Stimulated activated CD4-positive, alpha-beta T cell treated with anti-CD3 and anti-CD28 coated beads, Interleukin-4, amount 100 ng/mL, for 4 hours (primary cell): ENCODE measurements at places on chromosomes 6 and 20.

DNA sequence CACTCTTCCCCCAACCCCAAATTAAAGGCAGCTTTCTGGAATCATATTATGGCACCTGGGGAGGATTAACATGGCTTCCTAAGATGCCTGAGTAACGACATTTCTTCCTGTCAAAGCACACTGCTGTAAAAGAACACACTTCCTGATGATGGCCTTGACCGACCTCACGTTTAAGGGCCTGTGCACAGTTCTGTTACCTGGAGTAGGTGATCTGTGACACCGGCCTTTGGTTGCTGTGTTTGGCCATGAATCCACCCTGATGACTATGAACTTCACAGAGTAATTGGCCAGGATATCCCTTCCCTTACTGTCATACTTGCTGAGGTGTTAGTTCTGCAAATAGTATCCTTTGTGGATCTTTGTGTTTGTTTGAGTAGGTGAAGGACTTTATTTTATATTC, 45.8 kb downstream of the PLCB4 start:
- no peak for DNase-seq

DNA sequence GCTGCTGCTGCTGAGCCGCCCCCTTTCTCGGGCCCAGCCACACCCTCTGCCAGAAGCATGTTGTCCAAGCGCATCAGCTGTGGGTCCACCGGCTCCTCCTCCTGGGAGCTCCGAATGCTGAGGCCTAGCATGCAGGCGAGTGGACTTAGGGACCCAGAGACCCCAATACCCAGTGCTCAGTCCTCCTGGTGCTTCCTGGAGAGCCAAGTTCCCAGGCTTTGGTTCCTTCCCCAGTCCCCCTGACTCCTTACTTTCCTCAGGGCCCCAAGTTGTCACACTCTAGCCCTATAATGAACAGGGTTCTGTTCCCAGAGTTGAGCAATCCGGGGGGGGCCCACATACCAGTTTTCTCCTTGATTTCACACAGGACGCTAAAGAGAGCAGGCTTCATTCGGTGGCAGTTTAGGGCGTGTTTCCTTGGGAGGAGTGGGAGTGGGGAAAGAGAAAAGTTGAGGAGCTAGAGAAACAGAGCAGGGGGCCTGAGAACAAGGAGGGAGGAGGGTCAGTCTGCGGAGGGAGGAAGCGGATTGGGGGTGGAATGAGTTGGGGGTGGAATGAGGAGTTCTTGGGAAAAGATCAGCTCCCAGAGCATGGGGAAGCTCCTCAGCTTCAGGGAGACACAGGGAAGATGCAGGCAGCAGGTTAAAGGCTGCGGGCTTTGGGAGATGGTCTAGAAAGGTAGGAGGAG, 1.5 kb downstream of the PBX2 start:
- DNase-seq, result no peak

- no peak for DNase-seq
Measured at GRCh38 chr20:8161264-8162071, 29.4 kb downstream of the PLCB1 start.

DNA sequence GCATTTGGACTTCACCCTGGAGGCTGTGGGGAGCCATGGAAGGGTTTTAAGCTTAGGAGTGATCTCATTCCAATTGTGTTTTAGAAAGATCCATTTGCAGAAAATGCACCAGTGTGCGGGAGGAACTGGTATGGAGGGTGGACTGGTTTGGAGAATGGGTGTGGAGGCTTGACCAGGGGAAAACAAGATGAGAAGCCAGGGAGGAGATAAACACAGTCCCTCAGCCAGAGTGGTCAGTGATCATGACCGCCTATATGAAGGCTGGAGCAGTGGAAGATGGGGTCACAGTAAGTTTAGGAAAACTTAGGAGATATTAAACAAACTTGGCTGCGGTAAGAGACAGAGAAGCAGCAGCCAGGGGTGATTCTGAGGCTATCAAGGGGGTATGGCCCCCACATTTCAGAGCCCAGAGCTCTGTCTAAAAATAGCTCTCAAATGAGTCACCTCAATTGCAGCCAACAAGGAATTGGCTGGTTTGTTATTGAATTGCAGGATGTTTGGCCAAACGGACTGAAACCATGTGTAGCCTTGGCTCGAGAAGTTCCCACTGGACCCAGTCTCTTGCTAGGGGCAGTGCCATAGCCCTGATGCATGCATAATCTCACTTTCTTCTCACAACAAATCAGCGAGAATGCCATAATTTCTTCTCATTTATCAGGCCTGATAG, 159.9 kb upstream of the TOP1 start:
- DNase-seq, result no peak

DNA sequence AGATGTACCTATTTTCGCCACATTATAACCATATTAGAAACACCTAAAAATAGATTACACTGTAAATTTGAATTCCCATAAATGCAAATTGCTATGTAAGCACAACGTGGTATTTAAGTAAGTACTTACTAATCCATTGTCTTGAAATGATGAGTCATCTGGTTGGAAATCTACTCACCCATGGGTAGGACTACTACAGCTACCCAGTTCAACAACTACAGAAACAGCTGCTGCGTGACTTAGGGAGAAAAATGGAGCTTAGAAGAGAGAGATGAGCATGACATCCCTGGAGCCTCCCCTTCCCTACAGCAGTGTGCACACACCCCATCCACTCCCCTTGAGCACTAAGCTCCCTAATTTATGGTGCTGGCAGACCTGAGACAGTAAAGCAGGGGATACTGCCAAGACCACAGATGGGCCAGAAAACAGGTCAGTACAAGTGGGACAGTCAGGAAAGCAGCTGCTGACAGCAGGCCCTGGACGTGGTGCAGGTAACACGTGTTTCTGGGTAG, 26.9 kb downstream of the RRAGD start:
- DNase-seq, result no peak

DNA sequence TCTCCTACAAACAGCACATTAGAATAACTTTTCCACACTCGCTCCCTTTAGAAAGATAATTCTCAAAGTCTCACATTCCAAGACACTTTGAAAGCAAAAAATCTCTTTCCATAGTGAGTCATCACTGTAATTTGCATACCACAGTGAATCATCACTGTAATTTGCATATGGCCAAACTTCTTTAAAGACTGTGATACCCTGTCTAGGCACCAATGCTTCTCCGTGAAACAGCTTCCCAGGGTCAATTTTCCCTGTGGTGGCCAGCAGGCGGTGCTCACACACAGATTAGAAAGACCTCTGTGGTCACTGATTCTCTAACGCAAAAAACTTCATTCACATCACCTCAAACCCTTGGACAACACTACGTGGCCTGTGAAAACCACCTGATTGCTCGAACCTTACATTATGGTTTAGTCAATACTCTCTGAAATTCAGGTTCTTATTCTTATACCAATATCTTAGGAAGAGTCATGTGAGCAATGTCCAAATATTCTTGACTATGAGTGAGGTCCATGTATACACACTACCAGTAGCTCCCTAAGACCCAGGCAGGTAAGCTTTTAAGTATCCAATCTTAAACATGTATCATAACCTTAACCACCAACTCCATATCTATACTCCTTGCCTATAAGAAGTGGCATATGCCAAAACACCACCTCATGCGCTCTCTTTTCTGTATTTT, 78.5 kb upstream of the PHACTR1 start:
- peak; percentile 11 for DNase-seq

GRCh38 chr6:39426073-39426456, 103.6 kb upstream of the KCNK16 start:
- no peak for DNase-seq

- DNase-seq, result no peak
Measured at GRCh38 chr6:158292016-158292415, 20.2 kb upstream of the TULP4 start.

- DNase-seq, result no peak
Measured at GRCh38 chr20:13873831-13874230, 89.0 kb downstream of the NDUFAF5 start.

DNA sequence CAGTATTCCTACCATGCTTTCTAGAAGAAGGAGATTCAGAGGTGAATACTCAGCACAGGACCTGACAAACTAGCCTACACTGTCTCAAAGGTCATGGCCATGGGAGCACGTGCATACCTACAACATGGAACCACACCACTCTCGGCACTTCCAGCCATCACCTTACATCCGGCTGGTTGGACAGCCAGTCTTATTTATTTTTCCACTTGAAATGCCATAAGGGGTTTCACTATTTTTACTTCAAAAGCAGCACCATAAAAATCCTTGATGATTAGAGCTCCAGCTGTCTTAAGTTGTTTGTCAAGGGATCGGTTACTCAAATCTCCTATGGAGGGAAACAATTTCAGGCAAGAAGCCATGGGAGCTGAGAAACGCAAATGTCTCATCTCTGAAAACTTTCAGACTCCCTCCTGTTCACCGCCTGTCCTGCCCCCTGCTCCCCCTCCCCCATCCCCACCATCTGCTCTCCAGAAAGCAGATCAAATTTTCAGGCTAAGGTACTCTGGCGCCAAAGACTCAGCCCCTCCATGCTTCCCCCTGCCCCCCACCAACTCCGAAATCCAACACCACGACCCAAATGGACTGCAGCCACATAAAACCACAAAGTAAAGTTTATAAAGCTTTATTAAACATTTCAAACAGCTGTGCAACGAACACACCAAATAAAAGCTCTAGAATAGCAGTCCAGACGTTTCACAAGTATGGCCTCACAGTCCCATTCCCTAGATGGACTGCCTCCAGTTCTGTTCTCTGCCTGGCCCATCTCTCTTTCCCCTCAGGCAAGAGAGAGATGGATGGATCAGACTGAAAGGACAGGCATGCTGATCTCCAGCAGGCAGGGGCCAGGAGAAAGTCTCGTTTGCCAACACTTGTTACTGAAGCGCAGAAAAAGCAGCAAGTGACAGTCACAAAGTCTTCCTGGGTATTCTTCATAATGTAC, 4.0 kb upstream of the NNAT start:
- no peak for DNase-seq

DNA sequence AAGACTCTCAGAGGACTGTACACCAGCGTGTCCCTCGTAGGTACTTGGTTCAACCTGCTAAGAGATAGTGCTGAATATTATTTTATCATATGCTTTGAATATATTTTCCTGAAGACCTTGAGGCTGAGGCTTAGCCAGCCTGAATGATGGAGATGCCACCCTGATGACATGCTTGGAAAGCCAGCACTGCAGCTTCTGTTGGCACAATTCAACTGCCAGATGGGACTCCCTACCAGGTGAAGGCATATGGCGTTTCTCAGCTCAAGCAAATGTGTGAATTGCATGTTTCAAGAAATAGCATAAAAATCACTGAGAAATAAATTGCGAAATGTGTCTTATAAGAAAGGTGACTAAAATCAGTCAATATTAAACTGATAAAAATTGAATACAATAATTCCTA, 228.1 kb upstream of the CST7 start:
- no peak for DNase-seq

DNA sequence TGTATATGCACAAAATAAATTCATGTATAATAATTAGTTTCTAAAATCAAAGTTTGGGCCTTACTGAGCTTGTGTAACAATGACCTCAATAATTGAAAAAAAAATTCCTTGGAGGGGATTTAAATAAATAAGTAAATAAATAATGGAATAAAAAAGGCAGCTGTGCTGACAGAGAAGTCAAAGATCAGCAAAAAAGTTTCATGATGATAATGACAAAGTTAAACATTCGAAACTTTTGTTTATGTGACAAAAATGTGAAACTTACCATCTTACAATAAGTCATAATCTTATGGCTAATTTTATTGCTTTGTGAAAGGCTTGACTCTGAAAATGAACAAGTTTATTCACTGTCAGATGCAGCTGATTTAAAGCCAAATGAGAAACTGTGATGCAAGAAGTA, 3.1 kb upstream of the TTK start:
- DNase-seq, result no peak

DNA sequence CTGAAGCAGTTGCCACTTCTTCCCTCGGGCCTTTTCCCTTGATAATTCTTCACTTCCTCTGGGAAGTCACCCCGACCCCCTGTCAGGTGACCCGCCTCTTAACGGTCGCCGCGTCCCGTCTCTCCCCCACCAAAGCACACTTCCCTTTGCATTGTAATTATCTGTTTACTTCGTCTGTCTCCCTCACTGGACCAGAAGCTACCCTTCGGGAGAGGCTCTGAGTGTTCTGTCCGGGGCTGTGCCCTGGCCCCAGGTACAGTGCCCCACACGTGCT, 771 bp upstream of the SNAI1 start:
- DNase-seq, result no peak

- no peak for DNase-seq
Measured at GRCh38 chr20:20130399-20130798, 78.1 kb downstream of the CFAP61 start.

GRCh38 chr20:46347841-46348803, 39.8 kb upstream of the CDH22 start:
- no peak for DNase-seq

DNA sequence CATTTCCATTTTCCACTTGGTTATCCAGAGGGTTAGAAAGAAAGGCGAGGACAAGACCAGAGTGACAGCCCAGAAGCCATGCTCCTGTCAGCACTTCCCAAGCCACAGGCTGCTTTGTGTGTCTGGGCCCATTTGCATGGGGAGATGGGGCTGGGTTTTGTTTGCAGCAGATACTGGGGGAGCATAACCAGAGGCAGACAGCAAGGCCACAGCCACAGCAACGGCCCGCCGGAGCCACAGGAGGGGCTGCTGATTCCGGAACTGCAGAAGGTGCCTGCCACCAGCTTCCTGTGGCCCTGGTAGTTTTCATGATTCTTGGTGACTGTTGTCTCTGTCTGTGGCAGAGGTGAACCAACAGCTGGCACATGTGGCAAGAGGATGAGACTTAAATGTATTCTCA, 106.6 kb downstream of the DLL1 start:
- DNase-seq, result no peak
